Fibroblast of skin of right quadriceps (primary cell): ENCODE measurements at places on chromosomes 12 and 14.

GRCh38 chr14:81132468-81132867 lies 88.3 kb downstream of the GTF2A1 start:
- DNase-seq: no peak

DNA sequence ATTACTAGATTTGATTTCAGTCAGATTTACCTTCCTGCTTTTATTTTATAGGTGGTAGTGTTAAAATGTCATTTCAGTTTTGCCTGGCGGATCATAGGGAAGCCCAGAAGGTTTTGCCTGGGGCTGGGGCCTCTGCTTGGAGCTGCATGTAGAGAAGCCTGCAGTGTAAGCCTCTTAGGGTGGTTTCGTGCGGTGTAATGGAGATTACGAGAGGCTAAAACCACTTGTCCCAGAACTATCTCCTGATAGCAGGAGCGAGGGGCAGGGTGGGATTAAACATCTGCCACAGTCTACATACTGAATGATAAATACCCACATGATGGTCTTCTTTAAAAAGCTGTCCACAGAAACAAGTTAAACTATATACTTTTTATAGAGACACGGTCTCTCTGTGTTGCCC lies 35.0 kb upstream of the DICER1 start:
- no peak for DNase-seq

GRCh38 chr12:105943525-105943924 lies 195.2 kb downstream of the NUAK1 start:
- DNase-seq: no peak

GRCh38 chr14:58947156-58947555 lies 241.3 kb upstream of the DAAM1 start:
- DNase-seq: peak; percentile 12

GRCh38 chr14:70188659-70189455 lies at the start of gene SLC8A3:
Gene SLC8A3, minus strand, starts transcription at chr14:70188951. Its CDS starts 20,529 bp downstream, at chr14:70168422.
- DNase-seq: peak; percentile 37

GRCh38 chr12:64997858-64998257 lies 123.2 kb downstream of the WIF1 start:
- no peak for DNase-seq

DNA sequence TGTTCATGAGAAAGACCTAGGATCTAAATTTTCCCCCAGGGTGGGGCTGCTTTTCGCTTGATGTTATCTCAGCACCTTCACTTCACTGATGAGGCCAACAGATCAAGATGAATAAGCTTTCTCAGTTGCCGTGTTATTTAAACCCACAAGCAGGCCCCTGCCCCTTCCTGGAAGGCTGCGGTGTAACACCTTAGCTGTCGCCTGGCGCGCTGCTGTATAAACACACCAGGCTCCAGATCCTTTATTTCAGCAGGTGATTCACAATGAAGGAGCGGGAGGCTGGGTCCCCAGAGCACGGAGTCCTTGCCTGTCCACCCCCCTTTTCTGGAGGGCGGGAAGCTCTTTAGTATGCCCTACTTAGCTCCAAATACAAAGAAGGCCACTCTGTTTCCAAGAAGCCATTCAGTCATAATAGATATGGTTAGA lies 515.4 kb downstream of the FUT8 start:
- no peak for DNase-seq

- DNase-seq: no peak
Measured at GRCh38 chr12:124217508-124218242, 77.2 kb upstream of the RFLNA start.

GRCh38 chr14:35374263-35374712 lies 30.3 kb downstream of the NFKBIA start:
- DNase-seq: peak; percentile 97

GRCh38 chr14:99936738-99937474 lies 128.3 kb upstream of the EVL start:
- DNase-seq: no peak

DNA sequence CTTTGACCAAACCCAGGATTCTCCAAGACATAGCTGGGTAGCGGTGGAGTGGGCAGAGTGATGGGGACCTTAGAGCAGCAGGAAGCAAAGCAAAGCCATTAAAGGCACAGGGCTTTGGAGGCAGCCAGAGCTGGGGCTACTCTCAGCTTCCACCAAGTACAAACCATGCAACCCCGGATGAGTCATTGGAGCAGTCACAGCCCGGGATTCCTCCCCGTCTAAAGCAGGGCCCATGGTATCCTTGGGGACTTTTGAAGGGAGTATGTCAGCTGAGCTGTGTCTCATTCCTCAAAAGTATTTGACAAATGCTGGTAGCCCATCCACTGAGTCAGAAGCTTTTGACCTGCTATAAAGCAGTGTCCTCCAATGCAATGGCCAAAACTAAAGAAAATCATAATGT lies 9.7 kb upstream of the IFI27 start:
- DNase-seq: peak; percentile 87

- DNase-seq: peak; percentile 72
Measured at GRCh38 chr14:55099756-55100155, 29.3 kb upstream of the LGALS3 start.

GRCh38 chr14:24171422-24172260 lies at the start of gene REC8:
Gene REC8, plus strand, starts transcription at chr14:24172080. Its CDS starts 473 bp downstream, at chr14:24172553.
- peak; percentile 87 for DNase-seq

- no peak for DNase-seq
Measured at GRCh38 chr12:69916544-69917235, 91.7 kb downstream of the MYRFL start.

DNA sequence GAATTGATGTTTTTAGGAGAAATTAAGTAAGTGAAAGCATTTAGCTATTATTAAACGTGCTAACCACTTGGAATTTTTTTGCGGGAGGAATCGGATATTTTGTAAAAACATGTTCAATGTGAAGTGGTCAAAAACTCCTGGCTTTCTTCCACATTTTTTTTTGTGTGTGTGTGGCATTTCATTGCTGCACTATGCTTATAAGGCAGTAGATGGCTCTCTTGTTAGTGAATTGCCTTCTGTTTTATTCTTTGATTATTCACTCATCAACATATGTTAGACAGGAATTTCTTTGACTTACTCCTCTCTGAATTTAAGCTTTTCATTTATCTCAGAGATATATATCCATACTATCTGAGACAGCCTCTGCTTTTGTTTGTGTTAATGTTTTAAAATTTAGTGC lies 71.3 kb downstream of the DERA start:
- peak; percentile 58 for DNase-seq
